Melanocyte of skin (primary cell): ENCODE measurements at places on chromosomes 3 and 15. TPM values are rescaled to one million over a fixed set of nuclear protein-coding genes. Genes with fewer than 3 reads are reported as not detected.

The PIGZ gene
- 1.7 and 2.9 TPM in 2 replicates for total RNA-seq

The TMIE gene
- not detected in 2 replicates for total RNA-seq

The TPRG1 gene
- total RNA-seq = 1.7 TPM in 1 of 2 replicates, not detected in the other

The TF gene
- 0.36 and 1.0 TPM in 2 replicates for total RNA-seq

The LSMEM2 gene
- total RNA-seq = 0.15 TPM in 1 of 2 replicates, not detected in the other

The TTLL13 gene
- total RNA-seq = under 0.01 TPM in 1 of 2 replicates, not detected in the other

The CLDN16 gene
- not detected in 2 replicates for total RNA-seq

The PIERCE2 gene
- total RNA-seq = 2.0 and 3.7 TPM in 2 replicates

The DAZL gene
- total RNA-seq = not detected in 2 replicates

The MCTP2 gene
- total RNA-seq = 13.8 and 19.3 TPM in 2 replicates

The SYNPR gene
- 0.15 TPM in 1 of 2 replicates, not detected in the other for total RNA-seq
